Right atrium auricular region (tissue), 2 donors: ENCODE measurements at places on chromosomes 13 and 19.

GRCh38 chr13:81406639-81407292 is 1065.8 kb upstream of the SPRY2 start:
- no peak for DNase-seq

- peak; percentile 99 for DNase-seq
These were observed 47.0 kb upstream of the PNMA8B start for GRCh38 chr19:46542428-46543230.

DNA sequence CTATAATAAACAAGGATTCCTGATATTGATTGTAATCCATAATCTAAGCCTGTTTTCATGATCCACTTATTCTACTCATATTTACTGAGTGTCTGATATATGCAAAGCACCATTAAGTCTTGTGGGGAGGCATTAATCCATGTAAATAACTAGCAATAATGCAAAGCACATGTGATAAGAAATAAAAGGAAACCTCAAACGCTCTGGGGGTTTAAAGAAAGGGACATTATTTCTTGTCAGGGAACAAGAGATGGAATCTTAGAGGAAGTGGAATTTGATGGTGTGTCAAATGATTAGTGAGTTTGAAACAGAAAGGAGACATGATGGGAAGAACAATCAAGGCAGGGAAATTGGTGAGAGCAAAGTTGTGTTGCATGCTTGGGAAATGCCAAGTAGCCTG is 57.4 kb upstream of the FLT1 start:
- no peak for DNase-seq

DNA sequence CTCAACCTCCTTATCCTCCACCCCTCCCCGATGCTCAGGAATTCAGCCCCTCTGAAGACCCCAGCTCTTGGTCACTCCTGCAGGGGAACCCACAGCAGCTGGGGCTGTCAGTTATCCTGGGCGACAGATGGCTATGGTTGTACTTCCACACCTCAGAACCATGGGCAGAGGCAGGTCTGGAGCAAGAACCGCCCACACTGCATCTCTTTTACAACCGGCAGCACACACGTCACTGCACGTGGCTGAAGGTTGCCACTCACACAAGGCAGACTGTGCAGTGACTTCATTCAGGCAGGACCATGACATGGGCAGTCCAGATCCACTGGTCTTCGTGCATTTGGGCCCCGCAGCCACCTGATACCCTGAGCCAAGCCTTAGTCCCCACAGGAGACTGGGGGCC is 21.5 kb upstream of the SDHAF1 start:
- DNase-seq, result no peak

DNA sequence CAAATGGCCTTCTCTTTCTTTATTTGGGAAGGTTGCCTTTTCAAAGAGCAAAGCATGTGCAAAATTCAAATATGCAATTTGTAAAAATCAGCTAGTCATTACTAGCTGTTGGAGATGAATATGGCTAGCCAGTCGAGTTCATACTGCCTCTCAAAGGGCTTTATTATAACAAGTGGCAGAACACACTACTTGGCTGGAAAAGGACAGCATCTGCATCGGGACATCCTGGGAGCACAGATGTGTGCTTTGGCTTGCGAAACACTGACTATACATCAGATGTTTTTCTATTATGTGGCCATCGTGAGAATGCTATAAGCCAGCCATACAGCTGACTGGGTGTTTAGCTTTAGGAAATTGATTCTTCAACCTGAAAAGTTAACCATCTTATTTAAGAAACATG is 424.2 kb downstream of the KCTD12 start:
- no peak for DNase-seq

DNA sequence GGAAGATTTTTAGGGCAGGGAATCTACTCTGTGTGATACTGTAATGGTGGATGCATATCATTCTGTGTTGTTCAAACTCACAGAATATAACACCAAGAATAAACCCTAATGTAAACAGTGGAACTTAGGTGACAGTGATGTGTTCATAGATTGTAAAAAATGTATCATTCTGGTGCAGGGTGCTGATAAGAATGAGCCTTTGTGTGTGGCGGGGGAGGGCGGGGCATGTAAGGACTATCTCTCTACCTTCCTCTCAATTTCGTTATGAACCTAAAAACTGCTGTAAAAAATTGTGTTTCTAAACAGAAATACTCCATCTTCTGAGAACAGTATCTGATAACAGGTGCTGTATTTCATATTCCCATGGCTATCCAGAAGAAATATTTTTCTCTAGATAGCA is 35.6 kb downstream of the TNFRSF19 start:
- DNase-seq, result no peak
